ENCODE measurements at places on chromosomes 7 and 10.

DNA sequence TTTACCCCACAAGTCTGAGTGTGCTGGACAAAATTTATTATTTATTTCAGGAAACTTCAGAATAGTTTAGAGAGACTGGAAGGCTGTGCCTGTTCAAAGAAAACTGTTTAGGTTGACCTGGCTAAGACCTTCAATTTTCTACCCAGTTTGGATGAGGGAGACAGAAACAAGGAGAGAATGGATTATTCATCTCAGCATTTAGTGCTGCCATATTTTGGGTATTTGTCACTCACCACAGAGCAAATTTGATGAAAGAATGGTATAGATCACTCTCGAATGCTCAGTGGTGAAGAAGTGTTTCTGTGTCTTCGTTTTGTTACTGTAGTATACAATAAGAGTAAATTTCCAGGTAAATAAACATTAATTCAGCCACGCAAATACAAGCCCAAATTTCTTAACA is 71.8 kb downstream of the SEMA3C start:
- no peak for DNase-seq

GRCh38 chr10:130398090-130398994 is 262.2 kb downstream of the GLRX3 start:
- no peak for DNase-seq

DNA sequence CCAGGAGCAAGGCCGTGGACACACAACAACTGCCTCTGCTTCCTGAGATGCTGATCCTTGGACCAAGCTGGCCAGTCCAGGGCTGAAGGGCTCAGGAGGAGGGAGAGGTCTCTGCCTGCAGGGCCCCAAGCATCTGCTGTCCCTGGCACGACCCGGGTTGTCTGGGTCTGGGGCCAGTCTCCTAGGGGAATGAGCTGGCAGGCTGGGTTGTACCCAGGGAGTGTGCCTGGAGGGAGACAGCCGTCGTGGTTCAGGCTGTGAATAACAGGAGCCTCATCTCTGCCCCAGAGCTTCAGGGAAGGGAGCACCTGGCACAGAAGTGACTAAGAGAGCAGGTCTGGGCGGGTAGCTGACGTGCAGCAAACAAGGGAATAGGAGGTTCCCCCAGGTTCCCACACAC is 17.9 kb upstream of the SERPINE1 start:
- no peak for DNase-seq

- no peak for DNase-seq
Observed at GRCh38 chr10:1169981-1170866, 114.0 kb downstream of the WDR37 start.

DNA sequence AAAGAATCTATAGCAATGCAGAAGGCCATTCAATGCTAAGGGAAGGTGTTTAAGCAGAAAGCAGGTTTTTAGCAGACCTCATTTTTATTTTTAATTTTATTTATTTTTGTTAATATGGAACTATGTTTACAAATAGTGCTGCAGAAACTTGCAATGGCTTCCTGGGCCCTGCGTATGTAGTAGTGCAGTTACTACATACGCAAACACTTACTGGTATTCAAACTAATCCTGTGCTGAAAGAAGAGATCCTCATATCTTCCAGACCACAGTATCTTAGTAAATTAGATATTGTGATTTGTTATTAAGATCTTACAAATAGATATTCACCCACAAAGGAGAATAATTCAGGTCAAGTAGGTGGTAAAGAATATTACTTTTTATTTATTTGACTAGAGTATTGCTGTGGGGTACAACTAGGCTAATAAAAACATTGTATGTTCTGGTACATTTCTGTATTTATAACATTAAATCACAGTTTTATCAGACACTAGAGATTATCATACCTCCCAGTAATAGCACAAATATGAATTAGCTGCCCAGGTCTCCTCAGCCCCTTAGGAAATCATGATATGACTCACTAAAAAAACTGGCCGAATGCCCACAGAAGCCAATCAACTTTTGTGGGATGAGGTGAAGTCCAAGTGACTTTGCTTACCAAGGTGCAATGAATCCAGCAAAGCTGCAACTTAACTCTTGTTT is 57.6 kb downstream of the RNLS start:
- no peak for DNase-seq

GRCh38 chr7:12229046-12229445 is 18.0 kb downstream of the TMEM106B start:
- DNase-seq, result no peak

- no peak for DNase-seq
Observed at GRCh38 chr7:69553190-69553589, 45.1 kb upstream of the AUTS2 start.

GRCh38 chr7:151125470-151125845 is 39.2 kb downstream of the AGAP3 start:
- no peak for DNase-seq

- no peak for DNase-seq
Observed at GRCh38 chr10:95650232-95650631, 6.3 kb downstream of the ALDH18A1 start.

DNA sequence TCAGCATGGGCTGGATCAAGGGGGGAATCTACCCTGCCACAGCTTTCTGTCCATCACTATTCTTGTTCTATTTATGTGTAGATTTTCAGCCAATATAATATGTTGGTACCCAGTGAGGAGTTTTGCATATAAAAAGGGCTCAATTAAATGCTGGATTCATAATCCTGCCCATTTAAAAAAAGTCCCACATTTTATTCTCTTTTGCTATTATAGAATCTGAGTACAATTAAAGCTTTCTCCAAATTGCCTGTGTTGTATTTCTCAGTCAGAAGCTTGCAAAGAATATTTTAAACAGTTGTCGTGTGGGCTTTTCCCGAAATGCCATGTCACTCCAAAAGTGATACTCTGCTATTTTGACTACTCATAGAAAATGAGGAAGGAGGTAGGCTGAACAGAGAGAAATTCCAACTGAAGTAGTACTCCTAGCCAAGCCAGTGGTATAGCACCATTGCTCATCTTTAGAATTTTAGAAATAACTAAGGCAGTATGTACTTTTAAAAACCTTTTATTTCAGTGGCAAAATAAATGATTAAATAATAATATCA is 108.3 kb upstream of the HDAC9 start:
- no peak for DNase-seq

GRCh38 chr10:29840516-29841276 is 205.9 kb upstream of the SVIL start:
- no peak for DNase-seq

- DNase-seq, result no peak
Observed at GRCh38 chr7:146146831-146147486, 30.4 kb downstream of the CNTNAP2 start.

DNA sequence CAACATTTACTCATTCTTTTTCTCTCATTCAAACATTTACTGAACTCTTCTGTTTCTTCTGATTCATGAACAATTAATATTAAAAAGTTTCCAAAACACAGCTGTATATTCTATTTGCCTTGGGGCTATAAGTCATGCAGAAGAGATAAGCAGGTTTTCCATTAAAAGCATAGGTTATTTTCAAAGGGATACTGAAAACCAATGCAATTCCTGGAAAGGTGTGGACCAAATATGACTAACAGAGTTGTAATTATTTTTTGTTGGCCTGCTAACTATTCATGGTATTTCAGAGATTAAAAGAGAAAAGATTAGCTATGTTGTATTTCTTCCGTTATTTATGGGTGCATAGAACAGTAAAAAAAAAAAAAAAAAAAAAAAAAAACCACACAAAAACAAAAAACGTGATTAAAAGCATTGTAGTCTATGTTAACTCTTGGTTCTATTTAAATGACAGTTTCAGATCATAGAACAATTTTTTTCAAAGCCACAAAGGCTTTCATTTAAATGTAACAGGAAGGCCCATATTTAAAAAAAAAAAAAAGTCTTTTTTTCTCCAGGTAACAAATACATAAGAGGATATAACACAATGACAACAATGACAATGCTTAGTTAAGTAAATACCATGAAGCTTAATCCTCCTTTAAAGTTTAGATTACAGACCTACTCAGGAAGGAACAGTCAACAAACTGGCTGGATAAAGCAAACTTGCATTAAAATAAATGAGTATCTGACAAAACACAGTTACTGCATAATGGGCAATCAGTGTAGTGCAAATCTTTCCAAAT is 1042.9 kb downstream of the GATA3 start:
- DNase-seq, result no peak

DNA sequence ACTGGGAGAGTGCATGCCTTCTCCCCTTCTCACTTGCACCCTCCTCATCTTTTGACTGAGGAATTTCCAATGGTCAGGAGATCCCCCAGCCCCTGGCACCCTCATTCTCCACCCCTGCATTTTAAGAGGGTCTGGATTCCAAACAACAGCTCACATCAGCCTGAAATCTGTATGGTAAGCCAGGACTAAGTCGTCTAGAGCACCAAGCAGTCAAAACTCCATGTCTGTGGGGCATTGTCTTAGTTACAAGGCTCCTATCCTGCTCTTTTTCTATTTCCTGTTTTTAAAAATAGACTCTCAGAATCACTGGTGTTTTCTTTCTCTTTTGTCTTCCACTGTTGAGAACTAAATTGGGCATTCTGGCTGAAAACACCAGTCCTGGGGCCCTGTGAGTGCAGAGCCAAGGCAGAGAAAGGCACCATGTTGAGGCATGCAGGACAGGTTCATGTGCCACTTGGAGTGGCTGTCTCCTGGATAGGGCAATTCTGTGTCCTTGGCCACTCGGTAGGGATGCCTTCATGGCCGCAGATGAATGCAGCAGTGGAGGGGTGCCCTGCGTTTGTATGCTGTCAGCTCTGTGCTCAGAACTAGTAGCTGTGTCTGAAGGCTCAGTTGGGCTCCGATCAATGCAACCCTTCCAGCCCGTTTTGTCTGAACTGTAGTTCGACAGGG is 216.6 kb upstream of the YAE1 start:
- no peak for DNase-seq

DNA sequence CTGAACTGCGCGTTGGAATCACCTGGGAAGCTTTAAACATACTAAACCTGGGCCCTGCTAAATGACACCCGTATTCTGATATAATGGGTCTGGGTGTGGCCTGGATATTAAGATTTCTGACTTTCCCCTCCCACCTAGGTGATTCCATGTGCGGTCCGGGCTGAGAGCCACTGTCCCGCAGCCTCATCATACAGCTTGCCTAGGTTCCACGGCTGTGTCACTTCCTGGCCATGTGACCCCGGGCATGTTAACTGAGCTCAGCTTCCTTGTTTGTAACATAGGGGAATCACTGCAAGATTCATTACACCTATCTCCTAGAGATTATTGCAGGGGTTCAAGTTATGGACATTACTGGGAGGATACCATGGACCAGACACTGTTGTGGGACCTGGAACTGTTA is 472.7 kb upstream of the GALNT17 start:
- no peak for DNase-seq

DNA sequence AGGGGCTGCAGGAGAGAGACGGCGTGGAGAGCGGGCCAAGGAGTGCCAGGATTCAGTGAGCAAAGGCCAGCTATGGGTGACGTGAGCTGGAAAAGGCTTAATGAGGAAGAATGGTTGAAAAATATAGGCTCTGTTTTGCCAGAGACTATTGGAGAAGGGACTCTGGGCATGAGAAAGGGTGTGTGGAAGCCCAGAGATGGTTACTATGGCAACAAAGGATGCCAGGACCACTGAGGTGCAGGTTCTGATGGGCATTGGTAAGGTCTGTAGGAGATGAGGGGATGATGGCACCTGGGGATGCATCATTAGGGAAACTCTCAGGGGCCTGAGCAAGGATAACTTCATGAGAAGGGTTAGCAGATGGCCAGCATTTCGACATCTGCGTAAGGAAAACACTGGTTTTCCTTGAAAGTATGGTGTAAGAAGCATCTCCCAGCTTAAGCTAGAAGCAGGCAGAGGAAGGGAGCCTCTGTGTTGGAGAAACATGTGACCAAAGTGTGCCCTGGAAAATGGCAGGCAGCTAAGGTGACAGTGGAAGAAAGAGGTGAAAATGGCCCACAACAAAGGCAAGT is 21.6 kb upstream of the FAM180A start:
- no peak for DNase-seq

- DNase-seq, result no peak
Observed at GRCh38 chr10:124739986-124740368, 4.2 kb downstream of the FAM53B start.

DNA sequence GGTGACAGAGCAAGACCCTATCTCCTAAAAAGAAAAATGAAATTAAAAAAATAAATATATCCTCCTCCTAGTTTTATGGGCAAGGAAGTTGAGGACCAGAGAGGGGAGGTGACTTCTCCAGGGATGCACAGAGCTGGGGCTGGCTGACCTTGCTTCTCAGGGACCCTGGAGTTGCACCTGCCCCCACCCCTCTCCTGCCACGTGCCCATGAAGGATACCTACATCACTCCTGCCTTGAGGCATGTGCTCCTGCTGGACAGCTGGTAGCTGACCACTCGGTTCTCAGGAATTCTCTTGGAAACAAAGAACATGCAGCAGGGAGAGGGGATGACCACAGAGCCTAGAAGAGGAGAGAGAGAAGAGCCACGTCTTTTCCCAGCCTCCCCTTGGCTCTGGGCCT is 522 bp downstream of the CCL24 start:
- DNase-seq, result no peak

DNA sequence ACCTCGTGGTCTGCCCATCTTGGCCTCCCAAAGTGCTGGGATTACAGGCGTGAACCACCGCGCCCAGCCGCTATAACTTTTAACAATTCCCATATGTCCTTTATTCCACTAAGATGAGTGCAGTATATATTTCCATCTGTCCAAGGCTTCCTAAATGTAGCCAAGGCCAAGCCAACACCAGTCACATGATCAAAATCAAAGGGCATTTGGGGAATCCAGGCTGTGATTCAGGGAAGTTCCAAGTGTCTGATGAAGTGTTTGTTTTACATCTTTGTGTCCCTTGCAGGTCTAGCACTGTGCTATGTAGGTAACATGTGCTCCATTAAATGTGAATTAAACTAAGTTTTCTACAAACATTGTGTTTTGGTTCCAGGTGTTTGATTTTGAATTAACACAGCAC is 20.8 kb downstream of the AKR1E2 start:
- DNase-seq, result no peak

GRCh38 chr10:5292196-5292735 is 72.5 kb upstream of the UCN3 start:
- DNase-seq, result no peak

- DNase-seq, result peak; percentile 28
Observed at GRCh38 chr10:32982911-32983909, 25.2 kb upstream of the ITGB1 start.

GRCh38 chr7:155594961-155595366 is 48.6 kb upstream of the CNPY1 start:
- no peak for DNase-seq

Data from activated CD4-positive, alpha-beta T cell treated with anti-CD3 and anti-CD28 coated beads, Interleukin-2, amount 50 U/mL, for 48 hours (primary cell).